GM18507 (cell line): ENCODE measurements at places on chromosomes 16 and 17.

DNA sequence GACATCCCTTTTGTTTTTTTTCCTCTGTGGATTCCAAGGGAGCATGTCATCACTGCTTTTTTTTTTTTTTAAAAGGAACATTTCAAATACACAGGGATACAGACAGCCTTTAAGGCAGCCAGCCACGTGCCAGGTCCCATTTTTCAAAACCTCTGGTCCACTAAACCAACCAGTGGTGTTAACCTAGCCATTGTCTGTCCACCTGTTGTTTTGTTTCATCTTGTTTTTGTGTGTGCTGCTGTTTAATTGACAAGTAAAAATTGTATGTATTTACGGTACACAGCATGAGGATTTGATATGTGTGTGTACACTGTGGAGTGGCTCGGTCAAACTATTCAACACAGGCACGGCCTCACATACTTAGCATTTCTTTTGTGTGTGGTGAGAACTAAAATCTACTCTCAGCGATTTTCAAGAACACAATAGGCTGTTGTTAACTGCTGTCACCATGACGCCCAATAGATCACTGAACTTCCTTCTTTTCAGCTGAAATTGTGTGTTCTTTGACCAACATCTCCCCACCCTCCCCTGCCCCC, 19.2 kb downstream of the TMEM114 start:
- DNase-seq = no peak

- no peak for DNase-seq
Observed at GRCh38 chr16:23500212-23500861, 10.0 kb downstream of the GGA2 start.

DNA sequence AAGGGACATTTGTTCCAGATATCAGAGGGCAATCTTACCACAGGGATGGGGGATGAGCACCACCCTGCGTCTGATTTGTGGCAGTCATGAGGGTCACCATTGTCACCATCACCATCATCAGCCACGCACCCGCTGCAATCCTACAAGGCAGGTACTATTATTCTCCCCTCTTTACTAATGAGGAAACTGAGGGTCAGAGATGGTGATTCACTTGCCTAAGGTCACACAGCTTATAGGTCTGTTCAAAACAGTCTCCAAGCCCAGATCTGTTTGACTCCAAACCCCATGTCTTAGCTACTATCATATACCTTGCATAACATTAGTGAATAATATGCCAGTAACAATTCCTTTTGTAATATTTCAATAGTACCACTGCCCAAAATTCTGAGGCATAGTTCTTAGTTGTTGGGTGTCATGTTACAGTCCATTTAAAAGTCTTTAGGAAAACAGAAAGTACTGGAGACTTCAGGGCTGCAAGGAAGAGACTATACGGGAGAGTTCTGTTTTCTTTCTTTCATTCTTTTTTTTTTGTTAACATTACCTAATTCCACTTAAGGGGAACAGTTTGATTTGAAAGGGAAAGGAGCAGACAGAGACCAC, 166.4 kb downstream of the C16orf95 start:
- DNase-seq = no peak

- no peak for DNase-seq
Observed at GRCh38 chr16:80931801-80932707, 74.6 kb downstream of the CMC2 start.

- DNase-seq = no peak
Observed at GRCh38 chr16:85036236-85037049, 8.8 kb downstream of the KIAA0513 start.

- DNase-seq = peak; percentile 97
Observed at GRCh38 chr16:89701425-89702406, at the start of gene SPATA2L. SPATA2L (minus strand) TSS chr16:89701705; CDS start chr16:89701232, 473 bp downstream.

DNA sequence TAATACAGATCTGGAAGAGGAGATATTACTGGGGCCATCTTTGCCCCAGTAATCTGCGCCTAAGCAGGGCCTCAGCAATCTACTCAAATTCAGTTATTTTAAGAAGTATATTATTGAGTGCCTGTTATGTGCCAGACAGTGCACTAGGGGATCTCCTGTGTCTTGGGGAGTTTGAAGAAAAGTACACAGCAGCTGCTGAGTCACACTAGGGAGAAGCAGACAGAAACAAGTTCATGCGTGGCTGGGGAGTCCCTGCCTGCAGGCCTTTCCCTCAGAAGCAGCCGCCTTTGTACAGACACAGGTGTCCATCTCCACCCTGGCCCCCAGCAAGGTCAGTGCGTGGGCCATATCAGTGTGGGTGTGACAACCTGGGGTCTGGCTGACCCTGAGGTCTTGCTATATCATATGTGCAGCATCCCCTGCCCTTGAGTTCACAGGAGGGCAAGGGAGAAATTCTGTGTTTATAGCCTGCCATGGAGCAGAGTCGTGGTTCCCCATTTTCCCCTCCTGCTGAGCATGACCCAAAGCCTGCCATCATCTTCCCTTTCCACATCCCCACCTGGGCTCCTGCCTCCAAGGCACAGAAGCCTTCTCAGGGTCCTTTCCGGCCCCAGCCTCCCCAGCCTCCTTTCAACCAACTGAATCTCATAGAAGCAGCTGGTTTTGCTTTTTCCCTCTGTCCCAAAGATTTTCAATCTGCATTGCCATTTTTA, 229.9 kb upstream of the SDK2 start:
- no peak for DNase-seq

DNA sequence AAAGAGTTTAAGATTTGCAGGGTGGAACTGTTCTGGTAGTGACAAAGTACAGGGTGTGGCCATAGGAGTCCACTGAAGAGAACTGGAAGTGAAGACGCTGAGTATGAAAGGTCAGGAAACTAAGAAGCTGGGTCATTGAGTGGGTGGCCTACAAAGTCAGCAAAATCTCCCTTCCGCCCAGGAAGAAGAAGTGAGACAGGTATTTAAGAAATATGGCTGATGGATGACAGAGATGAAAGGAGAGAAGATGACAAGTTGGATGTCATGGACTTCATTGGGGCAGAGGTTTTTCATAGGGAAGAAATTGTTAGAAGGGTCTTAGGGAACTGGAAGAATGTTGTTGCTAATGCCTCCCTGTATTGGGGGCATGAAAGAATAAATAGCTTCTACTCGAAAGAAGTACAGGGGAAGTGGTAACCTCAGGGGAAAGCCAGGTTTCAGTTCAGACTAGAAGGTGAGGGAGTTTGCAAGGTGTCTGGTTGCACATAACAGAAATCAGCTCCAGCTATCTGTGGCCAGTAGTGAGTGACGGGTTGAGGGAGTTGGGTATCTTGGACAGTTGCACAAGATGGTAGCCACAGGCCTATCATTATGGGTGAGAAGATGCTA, 33.6 kb upstream of the MED13 start:
- peak; percentile 52 for DNase-seq

- no peak for DNase-seq
Observed at GRCh38 chr17:75181608-75182318, 996 bp downstream of the SUMO2 start.

GRCh38 chr16:8908810-8909468, 26.8 kb downstream of the LITAFD start:
- DNase-seq = no peak

- no peak for DNase-seq
Observed at GRCh38 chr16:69564845-69565670, 708 bp upstream of the NFAT5 start.

- DNase-seq = no peak
Observed at GRCh38 chr17:74450925-74451403, 15.5 kb upstream of the CD300A start.

- DNase-seq = no peak
Observed at GRCh38 chr17:8872705-8873435, 5.4 kb upstream of the PIK3R6 start.
